AG09309 (cell line): ENCODE measurements at places on chromosomes 1 and 21.

GRCh38 chr1:154768456-154769125, 101.5 kb downstream of the KCNN3 start:
- DNase-seq, result no peak

- DNase-seq, result no peak
Observed at GRCh38 chr1:153977250-153978240, at the start of gene JTB. TSS of gene JTB (minus strand) at chr1:153977674. CDS start at chr1:153977252, 422 bp downstream.

DNA sequence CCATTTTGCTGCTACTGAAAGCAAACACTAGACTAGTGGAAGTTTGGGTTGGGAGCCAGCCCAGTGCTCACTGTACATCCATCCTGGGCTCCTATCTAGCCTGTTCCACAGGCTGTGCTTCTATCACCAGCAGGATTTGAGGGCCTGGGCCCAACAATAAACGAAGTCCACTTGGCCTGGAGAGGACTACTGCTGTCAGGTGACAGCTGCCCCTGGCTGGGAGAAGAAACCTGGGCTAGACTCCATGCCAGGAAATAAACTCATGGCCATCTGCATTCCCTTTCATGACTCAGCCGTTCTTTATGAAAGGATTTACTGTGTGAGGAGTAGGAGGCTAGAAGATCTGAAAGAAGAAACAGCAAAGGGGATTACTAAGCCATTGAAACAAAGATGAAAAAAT, 35.5 kb downstream of the COLGALT2 start:
- peak; percentile 50 for DNase-seq

DNA sequence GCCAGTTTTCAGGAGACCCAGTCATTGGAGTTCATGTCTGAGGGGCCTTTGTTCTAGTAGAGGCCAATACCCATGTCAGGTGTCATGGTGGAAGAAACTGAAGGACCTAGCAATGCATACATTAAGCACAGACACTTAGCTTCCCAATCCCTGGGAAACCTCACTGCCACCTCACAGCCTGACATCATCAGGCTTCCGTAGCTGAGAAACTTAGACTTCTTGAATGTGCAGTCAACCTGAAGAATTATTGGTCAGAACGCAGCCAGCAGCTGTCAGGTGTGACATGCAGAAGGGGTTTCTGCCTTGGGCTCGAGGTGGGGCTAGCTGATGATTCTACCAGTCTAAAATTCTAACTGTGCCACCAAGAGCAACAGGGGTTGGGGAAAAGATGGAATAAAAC, 1.9 kb upstream of the ITPKB start:
- no peak for DNase-seq

DNA sequence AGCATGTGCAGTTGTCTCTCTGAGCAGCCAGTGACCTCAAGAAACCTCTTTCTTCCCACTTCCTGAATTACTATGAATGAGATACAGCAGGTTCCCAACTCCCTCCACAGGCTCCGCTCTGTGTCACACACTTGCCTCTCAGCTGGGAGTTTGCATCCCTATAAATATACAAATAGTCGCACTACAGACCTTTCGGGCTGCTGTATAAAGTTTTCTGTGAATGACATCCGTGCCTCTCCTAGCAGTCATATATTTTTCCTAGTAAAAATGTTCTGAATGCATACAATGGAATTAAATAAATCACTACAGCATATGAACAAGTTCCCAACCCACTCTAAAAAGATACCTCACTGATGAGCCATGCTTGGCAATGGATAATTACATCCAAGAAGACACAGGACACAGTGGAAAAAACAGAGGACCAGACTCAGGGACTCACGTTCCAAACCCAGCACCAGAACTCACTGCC, 66.8 kb downstream of the CAPZB start:
- no peak for DNase-seq

- no peak for DNase-seq
Observed at GRCh38 chr1:69862906-69863305, 295.2 kb downstream of the LRRC7 start.

DNA sequence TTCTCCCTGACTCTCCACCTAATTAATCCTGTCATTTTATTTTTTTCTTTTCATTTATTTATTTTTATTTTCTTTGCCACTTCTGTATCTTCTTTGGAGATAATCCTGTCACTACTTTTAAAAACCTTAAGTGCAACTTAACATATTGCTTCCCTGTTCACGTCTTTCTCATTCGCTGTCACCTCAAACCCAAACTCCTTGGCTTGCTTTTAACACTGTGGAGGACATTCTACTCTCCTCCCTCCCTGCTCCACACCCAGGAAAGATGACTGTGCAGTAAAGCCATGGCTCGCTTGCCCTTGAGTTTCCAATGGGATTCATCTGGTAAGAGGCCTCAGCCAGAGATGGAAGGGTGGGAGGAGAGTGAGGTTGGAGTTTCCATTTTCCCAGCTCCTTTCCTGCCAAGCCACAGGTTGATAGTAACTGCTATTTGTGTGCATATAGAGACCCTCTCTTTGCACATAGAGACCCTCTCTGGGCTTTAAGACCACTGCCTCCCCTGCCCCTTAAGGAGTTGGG, 6.4 kb upstream of the BRWD1 start:
- DNase-seq, result no peak

DNA sequence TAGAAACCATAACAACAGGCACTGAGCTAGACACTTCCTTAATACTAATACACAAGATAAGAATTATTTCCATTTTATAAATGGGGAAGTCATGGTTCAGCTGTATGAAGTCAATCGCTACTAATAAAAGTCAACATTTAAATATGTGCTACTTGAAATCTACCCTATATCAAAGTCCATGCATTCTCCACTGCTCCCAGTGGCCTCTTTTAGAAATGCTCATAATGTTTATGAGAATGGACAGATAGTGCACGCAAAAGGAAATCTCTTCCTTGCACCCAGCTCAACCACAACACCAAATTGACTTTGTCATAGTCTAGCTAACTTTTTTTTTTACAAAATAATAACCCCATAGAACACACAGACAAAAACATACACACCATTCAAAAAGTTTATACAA, 281.7 kb upstream of the CXADR start:
- DNase-seq, result no peak

- no peak for DNase-seq
Observed at GRCh38 chr1:183590244-183591191, at the start of gene NCF2. TSS of gene NCF2 (minus strand) at chr1:183590459. CDS start at chr1:183590329, 130 bp downstream.

DNA sequence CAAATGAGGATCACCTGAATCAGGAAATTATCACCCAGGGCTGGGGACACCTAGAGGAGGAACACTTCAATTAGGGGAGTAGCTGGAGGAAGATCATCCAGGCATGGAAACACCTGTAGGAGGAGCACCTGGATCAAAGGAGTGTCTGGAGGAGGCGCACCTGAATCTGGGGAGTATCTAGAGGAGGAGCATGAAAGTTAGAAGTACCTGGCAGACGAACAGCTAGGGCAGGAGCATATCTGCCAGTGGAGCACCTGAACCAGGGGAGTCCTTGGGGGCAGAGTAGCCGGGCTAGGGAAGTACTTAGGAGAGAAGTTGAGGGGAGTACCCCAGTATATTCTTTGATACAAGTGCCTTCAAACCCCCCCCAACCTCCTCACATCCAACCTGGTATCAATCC, 1.3 kb downstream of the C1orf210 start:
- DNase-seq, result no peak

DNA sequence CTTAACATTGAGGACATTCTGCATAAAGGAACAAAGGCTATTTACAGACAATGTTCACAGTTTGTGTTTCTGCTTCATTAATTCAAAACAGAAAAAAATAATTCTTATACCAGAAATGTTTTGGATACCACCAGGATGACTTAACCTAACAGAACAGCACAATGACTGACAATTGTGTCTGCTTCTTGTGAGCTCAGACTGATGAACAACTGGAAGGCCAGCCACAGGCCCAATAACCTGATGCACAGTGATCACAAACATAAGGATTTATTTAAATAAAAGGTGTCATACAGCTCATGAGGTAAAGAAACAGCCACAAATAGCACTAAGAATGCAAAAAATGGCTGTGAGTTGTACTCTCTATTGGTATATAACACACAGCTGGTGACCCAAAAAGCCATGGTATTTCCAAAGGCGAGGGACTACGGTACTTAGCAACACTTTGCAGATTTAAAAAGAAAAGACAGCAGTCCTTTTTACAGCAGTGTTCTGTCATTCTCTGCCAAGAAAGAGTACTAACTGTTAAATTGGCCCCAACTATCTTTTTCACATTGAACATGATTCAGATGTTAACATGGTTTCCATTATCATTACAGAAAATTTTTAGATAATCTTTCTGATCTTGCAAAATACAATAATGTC, 32.1 kb upstream of the DDAH1 start:
- DNase-seq, result no peak
